Activated CD4-positive, CD25-positive, alpha-beta regulatory T cell treated with anti-CD3 and anti-CD28 coated beads, Interleukin-2, amount 50 U/mL, for 72 hours (primary cell): ENCODE measurements at places on chromosomes 16 and 17.

DNA sequence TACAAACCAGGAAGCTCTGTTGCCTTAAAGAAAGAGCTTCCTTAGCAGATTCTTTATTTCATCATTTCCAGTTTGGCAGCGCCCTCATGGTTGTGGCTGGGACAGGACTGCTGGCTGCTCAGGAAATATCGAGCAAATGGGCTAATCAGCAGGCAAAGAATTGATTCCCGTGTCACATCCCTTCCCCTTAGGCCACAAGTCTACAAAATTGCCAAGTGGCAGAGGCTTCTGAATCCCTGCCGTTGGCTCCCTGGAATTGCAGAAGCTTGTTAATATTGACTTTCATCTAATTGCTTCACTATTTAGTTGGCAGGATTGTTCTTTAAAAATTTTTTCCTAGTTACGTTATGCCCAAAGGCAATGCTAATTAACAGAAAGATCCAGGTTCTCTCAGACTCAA lies 456.3 kb upstream of the ERCC4 start:
- DNase-seq: no peak

- DNase-seq: no peak
These were observed 31.1 kb downstream of the RANBP10 start for GRCh38 chr16:67775273-67775672.

- peak; percentile 25 for DNase-seq
These were observed 840 bp upstream of the CD300LB start for GRCh38 chr17:74532115-74532514.

- DNase-seq: no peak
These were observed 474.8 kb downstream of the KCNJ2 start for GRCh38 chr17:70644096-70644495.

- DNase-seq: no peak
These were observed 44.7 kb downstream of the METRNL start for GRCh38 chr17:83123896-83124801.

- DNase-seq: no peak
These were observed 416 bp downstream of the MT1H start for GRCh38 chr16:56669840-56670619.

DNA sequence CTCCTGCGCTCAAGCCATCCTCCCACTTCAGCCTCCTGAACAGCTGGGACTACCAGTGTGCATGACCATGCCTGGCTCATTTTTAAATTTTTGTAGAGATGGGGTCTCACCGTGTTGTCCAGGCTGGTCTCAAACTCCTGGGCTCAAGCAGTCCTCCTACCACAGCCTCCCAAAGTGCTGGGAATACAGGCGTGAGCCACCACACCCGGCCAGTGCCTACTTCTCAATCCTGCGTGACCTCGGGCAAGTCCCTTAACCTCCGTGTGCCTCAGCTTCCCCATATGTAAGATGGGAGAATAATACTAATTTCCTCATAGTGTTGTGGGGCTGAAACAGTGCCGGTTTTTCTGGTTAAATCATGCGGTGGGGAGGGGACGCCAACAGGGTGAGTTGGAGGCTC lies 143.5 kb upstream of the CIBAR2 start:
- no peak for DNase-seq

DNA sequence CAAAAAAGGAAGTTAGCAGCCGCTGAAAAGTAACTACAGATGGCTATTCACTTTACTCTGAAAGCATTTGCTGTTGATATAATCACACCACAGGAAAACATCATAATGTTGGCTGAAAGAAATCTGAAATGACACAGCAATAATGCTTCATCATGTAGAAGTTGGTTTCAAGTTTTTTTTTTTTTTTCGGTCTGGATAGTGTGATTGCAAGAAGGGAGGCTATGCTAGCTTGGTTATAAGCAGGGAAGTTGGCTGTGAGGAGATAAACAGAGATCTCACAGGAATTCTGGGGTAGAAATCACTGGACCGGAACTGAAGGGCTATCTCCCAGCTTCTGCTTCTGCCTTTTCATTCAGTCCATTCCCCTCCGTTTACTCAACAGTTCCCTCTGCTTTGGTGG lies 57.9 kb downstream of the MYO1D start:
- DNase-seq: no peak

DNA sequence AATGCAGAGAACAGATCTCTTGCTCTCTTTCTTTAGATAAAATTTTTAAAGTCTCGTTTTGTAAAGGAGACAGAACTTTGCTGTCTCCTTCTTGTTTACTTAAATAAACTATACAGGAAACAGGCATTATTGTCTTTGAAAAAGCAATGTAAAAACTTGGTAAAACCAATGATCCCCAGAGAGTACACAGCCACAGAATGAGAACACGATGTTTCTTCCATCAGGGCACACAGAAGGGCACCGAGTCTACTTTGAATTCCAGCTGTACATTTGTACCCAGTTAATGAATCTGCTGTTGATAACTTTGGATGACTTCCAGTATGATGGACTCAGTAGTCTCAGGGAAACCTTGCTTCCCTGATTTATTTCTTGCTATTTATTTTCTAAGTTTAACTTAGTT lies 8.1 kb upstream of the TMEM100 start:
- no peak for DNase-seq

DNA sequence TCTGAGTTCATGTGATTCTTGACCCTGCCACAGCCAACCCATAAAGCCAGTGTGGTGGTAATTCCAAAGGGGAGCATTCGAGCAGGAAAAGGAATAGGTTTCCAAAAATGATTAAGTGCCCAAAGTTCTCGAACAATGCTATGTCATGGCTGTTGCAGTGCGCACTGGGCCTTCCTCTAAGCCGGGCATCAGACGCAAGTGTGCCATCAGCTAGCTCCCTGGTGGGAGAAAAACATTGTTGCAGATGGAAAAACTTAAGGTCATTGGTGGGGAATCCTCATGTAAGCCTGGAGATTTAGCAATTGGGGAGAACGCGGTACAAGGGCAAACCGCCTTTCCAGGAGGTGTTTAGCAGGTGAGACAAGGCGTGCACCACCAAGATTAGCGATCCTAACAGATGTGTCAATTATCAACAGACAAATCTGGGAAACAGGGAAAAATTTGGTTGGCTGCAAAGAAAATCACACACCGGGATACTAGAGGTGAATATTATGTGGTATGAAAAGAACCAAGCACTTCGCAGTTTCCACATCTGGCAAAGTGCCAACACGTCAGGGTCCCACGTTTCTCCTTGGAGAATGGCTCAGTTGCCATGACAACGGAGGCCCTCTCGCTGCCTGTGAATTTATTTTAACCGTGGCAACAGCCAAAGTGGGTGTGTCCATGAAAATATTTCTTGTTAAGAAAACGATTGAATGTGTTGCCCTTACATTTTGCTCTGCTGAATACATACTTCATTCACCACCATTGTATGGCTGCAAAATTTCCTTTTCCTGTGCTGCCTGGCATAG lies 118.5 kb upstream of the CACNG5 start:
- no peak for DNase-seq

- no peak for DNase-seq
These were observed at the start of gene HOXB3 for GRCh38 chr17:48589831-48590606. Gene HOXB3, minus strand, starts transcription at chr17:48590241. Its CDS starts 37,767 bp downstream, at chr17:48552474.

DNA sequence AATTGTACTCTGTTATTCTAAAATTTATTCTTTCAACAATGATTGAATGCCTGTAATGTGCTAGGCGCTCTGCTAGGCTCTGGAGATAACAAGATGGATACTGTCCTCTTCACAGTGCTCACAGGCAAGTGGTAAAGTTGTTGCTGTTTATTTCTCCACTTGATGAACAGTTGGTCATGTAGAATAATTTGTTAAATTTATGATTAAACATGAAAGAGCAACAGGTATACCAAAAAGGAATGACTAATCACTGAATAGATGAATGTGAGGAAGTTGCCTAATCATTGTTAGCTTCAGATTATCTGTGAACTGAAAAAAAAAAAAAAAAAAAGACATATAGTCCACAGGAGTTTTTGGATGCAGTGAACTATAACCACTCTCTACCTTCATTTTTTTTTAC lies 62.3 kb downstream of the NFATC3 start:
- DNase-seq: no peak

GRCh38 chr17:1058423-1059130 lies 61.6 kb downstream of the TIMM22 start:
- DNase-seq: peak; percentile 80

DNA sequence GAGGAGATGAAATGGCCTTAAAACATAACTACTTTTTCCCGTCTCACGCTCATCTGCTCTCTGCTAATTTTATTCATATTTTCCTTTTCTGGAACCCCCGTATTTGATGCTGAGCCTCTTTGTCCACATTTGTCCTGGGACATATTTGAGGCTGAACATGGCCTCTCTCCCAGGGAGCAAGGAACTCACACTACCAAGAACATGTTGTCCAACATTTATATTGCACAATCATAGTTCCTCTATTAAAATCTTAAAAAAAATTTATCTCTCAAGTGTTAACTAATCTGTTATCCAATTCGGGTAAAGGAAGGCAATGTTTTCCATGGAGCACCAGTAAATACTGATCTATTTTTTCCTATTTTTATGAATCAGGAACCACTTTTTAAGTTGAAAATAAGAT lies 60.2 kb downstream of the CMC2 start:
- DNase-seq: no peak

GRCh38 chr16:86512860-86513470 lies 2.6 kb downstream of the FOXF1 start:
- DNase-seq: no peak

DNA sequence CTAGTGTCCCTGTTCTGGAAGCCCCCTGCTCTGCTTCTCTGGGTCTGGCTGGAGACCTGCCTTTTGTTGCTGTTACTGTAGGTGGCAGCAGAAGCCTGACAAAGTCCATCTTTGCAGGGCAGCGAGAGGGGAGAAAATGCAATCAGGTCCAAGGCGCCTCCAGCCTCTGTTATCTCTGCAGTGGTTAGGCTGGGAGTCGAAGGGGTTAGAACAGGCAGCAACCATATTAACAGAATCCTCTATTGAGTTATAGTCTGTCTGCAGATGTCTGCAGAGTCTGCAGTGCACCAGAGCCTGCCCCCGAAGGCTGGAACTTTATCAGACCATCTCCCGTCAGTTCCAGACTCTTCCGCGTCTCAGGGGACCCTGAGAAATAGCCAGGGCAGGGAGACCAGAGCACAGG lies 404.9 kb upstream of the EEF2KMT start:
- no peak for DNase-seq

- DNase-seq: no peak
These were observed 4.7 kb upstream of the WDR24 start for GRCh38 chr16:694863-695354.

DNA sequence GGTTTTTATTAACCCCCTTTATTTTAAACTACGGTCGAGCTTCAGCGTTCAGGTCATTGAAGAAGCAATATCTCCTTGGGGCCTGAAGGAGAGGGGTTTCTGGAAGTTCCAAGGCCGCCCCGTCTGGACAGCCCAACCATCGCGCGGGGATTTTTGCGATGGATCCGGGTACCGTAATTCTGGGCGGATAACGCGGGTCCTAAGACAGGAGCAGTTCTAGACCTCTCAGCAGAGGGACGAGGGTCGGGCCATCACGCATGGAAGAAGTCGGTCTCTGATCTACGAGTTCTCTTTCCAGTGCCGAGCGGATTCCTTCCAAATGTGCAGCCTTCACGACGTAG lies 3.6 kb downstream of the BORCS6 start:
- DNase-seq: no peak

DNA sequence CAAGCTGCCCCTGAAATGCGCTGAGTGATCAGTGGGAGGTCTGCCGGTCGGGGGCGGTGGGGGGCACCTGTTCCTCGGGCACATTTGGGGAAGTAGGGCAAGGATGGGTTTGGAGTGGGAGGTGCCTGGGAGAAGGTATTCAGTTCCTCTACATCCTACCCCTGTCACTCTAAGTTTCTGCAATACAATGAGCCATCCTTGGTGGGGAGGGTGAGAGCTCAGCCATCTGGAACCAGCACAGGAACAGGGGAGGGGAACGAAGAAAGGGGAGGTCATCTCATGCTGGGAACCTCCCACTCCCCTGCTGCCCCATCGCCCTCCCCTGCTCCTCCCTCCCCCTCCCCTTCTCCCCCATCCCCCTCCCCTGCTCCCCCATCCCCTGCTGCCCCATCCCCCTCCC lies 4.2 kb downstream of the DPH1 start:
- no peak for DNase-seq

- peak; percentile 77 for DNase-seq
These were observed at the start of gene CHD9 for GRCh38 chr16:53054670-53055485. Gene CHD9, plus strand, starts transcription at chr16:53054991. Its CDS starts 101,099 bp downstream, at chr16:53156090.

DNA sequence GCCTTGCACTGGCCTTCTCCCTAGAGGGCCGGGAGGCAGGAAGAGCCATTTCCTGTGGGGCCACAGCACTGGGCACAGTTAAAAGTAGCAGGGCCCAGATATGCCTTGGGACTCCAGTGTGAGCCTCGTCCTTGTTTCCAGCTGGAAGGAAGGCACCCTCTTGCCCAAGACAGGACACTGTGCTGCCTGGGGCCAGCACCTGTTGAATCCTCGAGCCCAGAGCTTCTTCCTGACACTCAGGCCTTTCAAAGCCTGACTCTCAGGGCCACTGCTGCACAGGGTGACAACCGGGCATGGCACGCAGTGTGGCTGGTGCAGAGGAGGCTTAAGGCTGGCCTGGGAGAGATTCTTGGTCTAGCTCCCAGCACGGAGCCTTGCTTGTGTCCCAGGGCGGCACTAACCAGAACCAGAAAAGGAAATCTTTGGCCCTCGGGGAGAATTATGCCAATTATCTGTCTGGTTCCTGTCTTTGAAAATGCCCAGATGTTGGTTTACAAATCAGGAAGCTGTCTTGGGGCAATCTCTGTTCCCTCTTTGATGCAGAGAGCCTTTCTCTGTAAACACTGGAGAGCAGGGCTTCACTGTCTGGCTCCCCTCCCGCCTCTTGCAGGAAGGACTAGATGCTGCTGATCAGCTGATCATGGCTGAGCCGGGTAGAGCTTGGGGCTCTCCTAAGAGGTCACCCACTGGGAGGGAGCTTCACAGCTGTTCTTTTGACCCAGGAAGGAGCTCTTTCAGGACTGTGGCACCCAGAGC lies 11.1 kb downstream of the LDHD start:
- DNase-seq: no peak

- DNase-seq: peak; percentile 54
These were observed 996 bp downstream of the SUMO2 start for GRCh38 chr17:75181608-75182318.

- no peak for DNase-seq
These were observed 2.5 kb downstream of the PHF12 start for GRCh38 chr17:28948873-28949184.

- DNase-seq: peak; percentile 69
These were observed 17.7 kb downstream of the KSR1 start for GRCh38 chr17:27473748-27474609.

- no peak for DNase-seq
These were observed 1846.1 kb downstream of the TP53TG3F start for GRCh38 chr16:35305476-35305875.

- DNase-seq: no peak
These were observed 25.1 kb downstream of the SLC6A4 start for GRCh38 chr17:30210366-30210765.

- no peak for DNase-seq
These were observed 26.1 kb downstream of the FAM222B start for GRCh38 chr17:28816540-28816939.
